8988T (cell line): ENCODE measurements at places on chromosomes 3 and 15.
A peak's percentile ranks its signal among the peaks of the same experiment; 100 is the strongest.

GRCh38 chr15:31579282-31579681 lies 252.6 kb downstream of the KLF13 start:
- DNase-seq, result no peak

DNA sequence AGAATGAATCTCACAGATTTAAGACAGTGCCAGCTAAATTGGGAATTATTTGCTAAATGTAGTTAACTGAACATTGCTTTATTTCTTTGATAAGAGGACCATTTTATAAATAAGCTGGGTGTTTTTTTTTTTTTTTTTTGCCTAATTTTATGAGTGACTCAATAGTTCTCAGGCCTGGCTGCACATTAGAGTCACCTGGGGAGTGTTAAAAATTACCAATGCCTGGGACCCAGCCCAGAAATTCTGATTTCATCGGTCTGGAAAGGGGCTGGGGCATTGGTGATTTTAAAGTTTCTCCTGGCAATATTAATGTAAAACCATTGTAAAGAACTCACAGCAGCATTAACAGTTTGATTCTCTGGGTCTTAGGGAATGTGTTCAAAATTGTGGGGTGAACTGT lies 51.2 kb upstream of the PHLDB2 start:
- DNase-seq, result no peak

- DNase-seq, result no peak
These were observed 156.9 kb downstream of the B3GALNT1 start for GRCh38 chr3:160948273-160948672.

DNA sequence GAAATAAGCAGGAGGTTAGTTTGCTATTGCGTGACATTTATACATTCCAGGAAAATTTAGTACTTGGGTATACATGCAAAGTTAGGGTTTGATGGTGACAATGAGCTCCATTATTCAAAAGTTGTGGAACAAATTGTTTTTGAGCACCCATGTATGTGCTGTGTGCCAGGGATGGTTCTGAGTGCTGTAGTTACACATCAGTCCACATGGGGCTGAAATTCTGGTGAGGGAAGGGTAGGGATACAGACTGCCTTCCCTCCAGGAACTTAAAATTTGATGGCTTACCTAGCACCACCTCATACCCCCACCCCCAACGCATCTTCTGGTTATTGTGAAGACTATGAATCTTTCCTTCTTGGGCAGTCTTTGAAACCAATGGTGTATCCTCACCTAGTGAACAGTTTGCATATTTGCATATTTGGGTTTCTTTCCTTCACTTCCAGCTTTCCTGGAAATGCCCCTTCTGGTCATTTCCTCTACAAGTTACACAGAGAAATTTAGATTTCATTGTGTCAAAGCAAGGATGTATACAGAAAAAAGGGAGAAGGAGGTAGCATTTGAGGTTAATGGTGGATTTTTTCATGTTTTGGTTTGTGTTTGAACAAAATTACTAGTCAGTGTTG lies 222.0 kb upstream of the IL12A start:
- peak; percentile 55 for DNase-seq

DNA sequence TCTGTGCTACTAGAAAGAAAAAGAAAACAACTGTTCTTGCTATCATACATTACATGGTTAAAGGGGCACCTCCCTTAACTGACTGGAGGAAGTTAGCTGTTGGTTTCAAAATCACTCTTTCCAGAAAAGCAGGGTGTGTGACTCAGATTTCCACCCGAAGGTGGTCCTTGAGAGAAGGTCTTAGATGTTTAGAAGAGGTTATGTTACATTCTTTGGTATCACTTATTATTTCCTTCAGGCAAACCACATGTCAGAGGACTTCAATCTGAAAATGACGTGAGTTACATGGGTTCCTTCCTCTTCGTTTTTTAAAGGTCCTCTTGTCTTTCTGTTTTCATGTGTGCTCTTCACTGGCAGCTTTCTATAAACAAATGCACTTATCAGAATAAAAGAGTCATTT lies 307.9 kb upstream of the CBLB start:
- DNase-seq, result no peak

- DNase-seq, result no peak
These were observed 11.7 kb upstream of the STARD5 start for GRCh38 chr15:81335631-81336030.

- DNase-seq, result no peak
These were observed 1.4 kb upstream of the AP4E1 start for GRCh38 chr15:50906954-50907600.

- no peak for DNase-seq
These were observed 51.6 kb downstream of the GATM start for GRCh38 chr15:45326741-45327140.

DNA sequence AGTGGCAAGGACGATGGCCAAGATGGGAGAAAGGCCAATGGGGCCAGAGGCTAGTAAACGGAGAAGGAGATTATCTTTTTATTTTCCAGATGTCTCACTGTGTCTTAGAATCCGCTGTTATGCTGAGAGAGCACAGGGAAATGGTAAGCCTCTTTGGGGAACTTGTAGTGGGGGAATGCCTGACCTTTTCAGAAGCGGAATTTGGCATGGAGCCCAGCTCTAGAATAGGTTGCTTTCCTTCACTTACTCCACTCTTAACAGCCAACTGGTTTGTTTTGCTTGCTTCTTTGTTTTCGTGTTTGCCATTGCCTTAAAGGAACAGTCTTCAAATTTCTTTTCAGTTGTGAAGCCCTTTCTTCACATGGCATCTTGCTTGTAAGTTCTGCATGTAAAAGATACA lies 316.2 kb upstream of the THRB start:
- no peak for DNase-seq

DNA sequence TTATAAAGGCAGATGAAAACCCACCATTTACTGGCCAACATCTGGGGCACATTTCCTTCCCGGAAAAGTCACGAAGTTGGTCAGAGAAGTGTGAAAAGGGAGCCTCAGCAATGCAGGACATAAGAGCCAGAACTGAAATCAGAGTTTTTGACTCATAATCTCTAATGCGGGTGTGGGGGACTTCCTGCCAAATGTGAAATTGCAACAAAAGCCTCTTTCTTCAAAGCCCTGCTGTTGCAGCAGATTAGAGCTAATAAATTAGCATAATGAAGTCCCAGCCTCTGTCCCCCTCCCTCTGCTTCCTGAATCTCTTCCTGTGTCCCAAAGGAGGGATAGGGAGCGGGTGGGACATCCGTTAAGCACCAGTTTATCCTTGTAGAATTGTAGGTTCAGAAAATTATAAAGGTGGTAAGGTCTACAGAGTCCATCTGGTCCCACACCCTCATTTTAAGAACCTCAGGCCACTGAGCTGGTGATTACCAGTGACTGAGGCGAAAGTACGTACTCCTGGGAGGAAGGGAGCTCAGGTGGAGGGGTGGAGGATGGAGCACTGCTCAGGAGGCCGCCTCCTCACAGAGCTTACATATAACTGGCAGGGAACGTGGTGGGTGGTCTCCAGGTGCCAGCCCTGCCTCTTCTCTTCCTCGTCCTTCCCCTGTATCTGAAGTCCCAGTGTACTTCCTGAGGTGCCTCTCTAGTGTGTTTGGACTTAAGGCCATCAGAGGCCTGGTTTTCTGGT lies 35.0 kb downstream of the ST6GAL1 start:
- no peak for DNase-seq

- DNase-seq, result no peak
These were observed 8.1 kb upstream of the DNASE1L3 start for GRCh38 chr3:58218904-58219303.

GRCh38 chr15:38229705-38230310 lies 22.8 kb upstream of the SPRED1 start:
- DNase-seq, result no peak

DNA sequence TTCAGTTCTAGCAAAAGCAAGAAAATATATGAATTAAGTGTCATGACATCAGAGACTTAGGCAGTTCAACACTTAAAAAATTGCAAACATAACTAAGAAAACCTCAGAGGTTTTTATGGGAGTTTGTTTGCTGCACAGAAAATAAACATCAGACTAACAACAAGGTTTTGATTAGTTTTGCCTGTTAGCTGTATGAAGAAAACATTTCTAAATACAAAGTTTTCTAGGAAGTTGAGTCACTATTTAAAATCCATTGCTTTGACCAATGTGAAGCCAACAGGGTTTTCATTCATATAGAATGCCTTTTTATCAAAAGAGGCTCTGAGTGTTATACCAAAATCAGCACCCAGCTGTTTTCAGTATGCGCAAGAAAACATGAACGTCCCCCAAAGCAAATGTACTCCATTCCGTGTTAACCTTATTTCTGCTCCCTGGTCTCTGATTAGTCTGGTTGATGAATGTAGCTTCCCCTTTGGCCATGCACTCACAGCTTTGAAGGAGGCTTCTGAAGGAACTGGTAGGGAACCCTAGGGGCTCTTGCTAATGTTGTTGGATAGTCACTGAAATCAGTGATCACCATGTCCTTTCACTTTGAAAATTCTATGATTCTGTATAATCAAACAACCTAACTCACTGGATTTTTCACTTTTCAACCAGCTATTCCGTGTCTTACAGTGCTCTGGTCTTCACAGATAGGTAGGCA lies 89.6 kb upstream of the TSEN2 start:
- DNase-seq, result no peak

DNA sequence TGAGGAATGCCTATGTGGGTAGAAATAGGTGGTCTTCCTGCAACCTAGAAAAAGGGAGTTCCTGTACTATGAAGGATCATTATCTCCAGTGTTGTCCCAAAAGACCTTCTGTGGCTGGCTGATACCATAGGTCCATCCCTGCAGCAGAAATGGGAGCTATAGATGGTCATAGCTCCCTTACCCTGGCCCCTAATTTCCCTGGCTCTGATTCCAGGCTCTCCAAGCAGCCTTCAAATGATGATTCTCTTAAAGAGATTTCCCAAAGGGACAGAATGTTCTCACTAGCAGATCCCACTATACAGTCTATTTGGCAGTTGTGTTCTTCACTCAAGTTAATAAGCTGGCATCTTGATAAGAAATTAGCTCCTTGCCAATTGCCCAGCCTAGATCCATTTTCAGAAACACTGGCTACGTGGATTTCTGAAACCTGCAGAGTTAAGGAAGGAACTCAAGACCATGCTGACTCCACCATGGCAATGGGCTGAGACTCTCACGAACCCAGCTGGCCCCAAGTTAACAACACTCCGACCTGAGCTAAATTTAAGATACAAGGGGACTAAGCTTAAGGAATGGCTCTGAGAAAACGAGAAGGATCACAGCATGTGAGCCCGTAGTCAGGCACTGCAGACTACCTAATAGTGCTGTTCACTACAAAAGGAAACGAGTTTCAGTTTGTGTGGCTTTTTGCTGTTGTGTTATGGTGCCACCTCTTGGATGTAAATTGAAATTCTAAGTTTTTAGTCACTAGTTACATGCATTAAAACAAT lies 11.4 kb downstream of the C15orf40 start:
- DNase-seq, result no peak

- DNase-seq, result no peak
These were observed 126.1 kb downstream of the SERPINI1 start for GRCh38 chr3:167861649-167862048.

- no peak for DNase-seq
These were observed 238.0 kb downstream of the XXYLT1 start for GRCh38 chr3:195032955-195033354.

GRCh38 chr3:171436380-171436779 lies 23.8 kb downstream of the TNIK start:
- DNase-seq, result no peak

DNA sequence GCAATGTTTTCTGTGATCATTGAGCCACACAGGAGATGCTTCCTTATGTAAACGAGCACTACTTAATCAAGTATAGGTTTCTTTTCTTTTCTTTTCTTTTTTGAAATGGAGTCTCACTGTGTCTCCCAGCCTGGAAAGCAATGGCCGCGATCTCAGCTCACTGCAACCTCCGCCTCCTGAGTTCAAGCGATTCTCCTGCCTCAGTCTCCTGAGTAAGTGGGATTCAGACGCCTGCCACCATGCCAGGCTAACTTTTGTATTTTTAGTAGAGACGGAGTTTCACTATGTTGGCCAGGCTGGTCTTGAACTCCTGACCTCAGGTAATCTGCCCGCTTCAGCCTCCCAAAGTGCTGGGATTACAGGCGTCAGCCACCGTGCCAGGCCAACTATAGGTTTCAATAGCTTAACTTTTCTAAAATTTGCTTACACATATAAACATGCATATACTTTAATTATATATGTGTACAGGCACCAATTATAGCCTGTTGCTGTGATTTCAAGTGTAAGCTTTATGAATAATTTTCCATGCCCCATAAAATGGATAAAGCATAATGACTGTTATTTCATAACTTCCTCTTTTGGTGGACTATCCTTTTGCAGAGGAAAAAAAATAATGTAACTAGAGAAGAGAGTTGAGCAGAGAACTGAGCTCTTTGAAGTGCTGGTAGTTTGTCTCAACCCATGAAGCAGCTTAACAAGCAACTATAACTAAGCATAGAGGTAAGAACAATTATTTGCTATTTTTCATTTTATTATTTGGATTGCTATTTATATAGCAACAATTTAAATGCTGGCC lies 24.8 kb upstream of the MBNL1 start:
- DNase-seq, result no peak

DNA sequence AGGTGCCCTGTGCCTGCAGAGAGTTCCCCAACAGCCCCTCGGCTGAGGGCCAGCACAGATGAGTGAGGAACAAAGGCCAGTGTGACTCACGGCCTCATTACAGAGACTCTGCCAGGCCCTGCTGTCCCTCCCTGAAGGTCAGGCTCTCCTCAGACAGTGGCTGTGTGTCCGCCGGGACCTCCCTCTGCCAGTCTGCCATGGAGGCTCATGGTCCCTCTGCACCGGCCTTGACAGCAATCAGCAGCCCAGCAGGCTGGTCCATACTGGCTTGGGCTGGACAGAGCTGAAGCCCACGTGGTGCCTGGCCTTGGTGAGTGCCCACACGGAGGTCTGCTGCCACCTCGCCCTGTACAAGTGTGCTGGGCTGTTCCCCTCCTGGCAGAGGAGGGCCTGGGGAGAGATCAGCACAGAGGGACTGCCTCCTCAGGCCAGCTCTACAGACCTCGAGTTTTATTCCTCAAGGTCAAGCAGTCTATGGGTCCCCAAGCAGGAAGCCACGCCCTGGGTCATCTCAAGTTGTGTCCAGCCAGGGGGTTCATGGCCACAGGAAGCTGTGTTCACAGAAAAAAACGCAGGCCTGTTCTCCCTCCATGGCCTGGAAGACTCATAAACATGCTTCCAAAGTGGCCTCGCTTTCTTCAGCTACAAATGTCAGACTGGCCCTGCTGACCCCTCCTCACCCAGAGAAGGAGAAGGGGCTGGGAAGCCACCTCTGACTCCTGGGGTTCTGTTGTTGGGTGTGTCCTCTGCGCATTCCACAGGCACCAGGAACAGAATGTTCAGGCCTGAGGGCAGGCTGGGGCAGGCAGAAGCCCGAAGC lies 27.0 kb downstream of the SLC41A3 start:
- DNase-seq, result no peak

GRCh38 chr3:185976100-185976499 lies 38.3 kb upstream of the TRA2B start:
- DNase-seq, result no peak

DNA sequence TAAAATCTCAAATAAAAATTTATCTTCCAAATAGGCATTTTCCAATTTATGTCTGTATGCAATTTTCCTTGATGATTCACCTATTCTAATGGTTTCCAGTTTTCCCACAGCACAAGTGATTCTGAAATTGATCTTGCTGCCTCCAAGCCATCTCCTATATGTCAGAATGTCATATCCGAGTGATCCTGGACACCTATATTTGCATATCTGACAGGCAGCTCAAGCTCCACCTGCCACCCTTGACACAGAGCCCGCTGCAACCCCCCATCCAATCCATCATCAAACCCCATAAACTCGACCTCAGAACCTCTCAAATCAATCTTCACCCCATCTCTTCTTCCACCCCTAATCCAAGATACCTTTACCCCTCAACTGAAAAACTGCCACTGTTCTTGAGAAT lies 579.5 kb downstream of the EPHB1 start:
- DNase-seq, result no peak

GRCh38 chr3:124850633-124851032 lies 36.5 kb downstream of the ITGB5 start:
- no peak for DNase-seq
